Stimulated activated CD4-positive, alpha-beta T cell treated with anti-CD3 and anti-CD28 coated beads, Interleukin-4, amount 100 ng/mL, for 1 hour (primary cell): ENCODE measurements at places on chromosomes 16 and 17.

GRCh38 chr17:35289222-35289621 is 46.4 kb downstream of the SLFN5 start:
- no peak for DNase-seq

- no peak for DNase-seq
Measured at GRCh38 chr16:12468552-12468951, 335.1 kb downstream of the CPPED1 start.

- no peak for DNase-seq
Measured at GRCh38 chr17:45048795-45049563, 2.5 kb downstream of the DCAKD start.

GRCh38 chr17:63760771-63761539 is 12.4 kb downstream of the CCDC47 start:
- DNase-seq, result no peak

GRCh38 chr17:42428141-42428944 is 5.3 kb upstream of the CAVIN1 start:
- no peak for DNase-seq

DNA sequence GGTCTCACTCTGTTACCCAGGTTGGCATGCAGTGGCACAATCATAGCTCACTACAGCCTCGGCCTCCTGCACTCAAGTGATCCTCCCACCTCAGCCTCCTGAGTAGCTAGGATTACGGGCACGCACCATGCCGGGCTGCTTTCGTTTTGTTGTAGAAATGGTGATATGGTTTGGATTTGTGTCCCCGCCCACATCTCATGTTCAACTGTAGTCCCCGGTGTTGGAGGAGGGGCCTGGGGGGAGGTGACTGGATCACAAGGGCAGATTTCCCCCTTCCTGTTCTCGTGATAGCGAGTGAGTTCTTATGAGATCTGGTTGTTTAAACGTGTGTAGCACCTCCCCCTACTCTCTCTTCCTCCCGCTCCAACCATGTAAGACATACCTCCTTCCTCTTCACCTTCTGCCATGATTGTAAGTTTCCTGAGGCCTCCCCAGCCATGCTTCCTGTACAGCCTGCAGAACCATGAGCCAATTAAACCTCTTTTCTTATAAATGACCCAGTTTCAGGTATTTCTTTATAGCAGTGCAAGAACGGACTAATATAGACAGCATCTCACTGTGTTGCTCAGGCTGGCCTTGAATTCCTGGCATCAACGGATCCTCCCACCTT is 6.0 kb downstream of the PDZD9 start:
- no peak for DNase-seq

DNA sequence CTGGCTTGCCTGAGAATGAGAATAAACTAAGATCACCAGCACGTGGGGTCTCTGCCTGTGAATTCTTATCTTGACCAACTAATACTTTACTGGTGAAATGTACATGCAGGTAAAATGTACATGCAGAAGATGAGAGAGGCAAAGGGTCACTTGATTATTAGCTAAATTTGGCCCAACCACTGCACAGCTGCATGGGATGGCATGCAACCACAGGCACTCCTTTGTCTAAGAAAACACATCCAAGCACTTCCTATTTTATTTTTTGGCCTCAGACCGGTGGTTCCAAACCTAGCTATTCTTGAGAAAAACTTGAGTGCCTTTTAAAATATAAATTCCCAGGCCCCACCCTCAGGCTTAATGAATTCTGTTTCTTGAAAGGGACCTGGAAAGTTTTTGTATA is 77.9 kb downstream of the SYCE1L start:
- DNase-seq, result no peak

DNA sequence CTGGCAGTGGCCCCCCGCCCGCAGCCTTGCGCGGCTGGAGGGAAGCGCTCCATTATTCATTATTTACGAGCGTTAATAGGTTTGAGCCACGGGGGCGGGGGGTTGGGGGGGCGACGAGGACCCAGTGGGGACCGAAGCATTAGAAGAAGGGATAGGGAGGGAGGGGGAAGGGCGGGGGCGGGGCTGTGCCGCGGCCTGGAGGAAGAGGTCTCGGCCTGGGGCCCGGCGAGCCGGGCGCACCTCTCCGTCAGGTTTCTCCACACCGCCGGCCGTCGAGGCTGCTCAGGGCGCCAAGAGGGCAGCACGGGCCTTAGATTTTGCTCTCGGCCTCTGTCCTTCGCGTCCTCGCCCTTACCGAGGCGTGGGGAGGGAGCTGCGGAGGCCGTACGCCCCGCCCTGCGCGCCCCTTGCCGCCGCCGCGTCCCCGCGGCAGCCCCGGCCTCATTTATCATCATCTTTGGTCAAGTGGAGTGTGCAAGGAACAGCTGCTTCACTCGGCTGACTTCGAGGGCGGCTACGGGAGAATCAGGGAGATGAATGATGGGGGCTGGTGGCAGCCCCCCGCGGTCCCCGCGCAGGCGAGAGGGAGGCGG is 54.2 kb downstream of the SREBF1 start:
- DNase-seq, result no peak

DNA sequence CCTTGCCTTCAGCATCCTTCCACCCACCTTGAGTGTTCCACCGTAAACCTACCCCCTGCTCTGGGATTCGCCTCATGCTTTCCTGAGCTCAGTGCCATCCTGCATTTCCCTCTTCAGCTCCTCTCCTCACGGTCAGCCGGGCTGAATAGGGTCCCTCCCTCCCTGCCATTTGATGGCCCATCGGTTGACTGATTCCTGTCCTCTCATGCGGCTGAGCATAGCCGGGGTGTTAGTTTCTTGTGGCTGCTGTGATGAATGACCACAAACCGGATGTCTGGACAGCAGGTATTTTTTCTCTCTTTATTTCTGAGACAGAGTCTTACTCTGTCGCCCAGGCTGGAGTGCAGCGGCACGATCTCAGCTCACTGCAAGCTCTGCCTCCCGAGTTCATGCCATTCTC is 44.1 kb upstream of the MGAT5B start:
- no peak for DNase-seq

- no peak for DNase-seq
Measured at GRCh38 chr17:8066841-8067775, 20.4 kb downstream of the ALOX12B start.

DNA sequence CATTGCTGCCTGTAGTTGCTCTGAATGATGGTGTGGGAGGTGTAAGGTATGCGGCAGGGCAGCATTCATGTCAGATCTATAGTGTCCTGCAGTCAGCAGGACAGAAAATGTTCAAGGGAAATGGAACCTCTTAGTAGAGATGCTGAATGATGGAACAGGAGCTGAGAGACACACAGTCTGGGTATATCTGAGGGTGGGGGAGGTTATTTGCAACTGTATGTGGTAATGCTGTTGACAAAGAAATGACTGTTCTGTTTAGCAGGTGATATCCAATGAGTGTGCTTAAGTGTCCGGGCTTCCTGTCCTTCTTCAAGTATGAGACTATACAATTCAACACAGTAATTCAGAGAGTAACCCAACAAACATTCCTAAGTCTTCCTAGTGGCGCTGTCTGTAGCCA is 46.6 kb downstream of the STH start:
- no peak for DNase-seq

DNA sequence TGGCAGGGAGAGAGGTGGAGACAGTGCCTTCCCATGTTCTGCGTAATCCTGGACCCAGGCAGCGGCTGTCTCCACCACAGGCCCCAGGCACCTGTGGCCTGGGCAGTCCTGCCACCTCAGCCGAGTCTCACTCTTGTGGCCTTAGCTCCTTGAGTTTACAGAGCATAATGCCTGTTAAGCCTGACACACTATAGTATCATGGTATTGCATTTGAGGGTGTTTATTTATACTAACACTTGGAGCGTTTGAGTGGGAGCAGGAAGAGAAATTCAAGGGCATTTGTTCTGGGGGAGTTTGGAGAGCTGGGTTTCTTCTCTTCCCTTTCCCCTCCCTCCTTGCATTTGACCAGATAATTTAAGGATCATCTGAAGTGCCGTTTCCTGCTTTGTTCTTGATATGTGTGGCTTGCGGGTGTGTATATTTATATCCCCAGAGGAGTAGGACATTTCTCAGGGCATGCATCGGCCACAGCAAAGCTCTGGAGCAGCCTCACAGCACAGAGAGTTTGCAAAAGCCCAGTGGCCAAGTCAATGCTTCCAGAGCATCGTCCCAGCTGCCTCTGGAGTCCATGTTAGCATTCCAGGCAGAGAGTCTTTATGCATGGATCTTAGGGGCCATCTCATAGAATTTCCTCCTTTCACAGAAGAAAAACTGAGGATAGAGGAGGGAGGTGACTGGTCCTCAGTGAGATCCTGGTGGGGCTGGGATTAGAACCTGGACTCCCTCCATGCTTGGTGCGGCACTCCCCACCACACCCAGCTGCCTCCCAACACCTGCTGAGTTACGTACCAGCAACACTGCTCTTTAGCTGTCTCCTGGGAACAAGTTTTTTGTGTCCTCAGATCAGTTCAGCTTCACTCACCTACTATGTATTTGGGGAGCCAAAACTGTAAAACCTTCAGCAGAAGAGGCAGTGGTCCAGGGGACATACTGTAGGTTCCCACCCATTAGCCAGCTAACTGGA is 222.8 kb downstream of the CCDC182 start:
- no peak for DNase-seq

GRCh38 chr17:6643451-6644125 is 2.7 kb downstream of the TXNDC17 start:
- no peak for DNase-seq

DNA sequence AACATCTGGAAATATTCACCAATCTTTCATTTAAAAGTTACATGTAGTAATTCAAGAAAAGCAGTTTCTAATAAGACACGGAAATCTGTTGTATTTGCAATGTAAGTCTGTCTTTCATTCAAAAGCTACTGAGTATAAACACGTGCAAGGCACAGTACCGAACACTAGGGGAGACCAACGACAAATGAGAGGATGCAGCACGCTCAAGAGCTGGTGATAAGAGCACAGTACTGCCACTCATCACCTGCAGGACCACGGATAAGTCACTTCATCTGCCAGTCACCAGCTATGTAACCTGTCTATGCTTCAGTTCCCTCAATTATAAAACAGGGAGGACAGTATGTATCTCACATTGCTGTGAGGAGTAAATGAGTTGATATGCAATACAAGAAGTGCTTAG is 67.1 kb downstream of the CLEC18A start:
- peak; percentile 12 for DNase-seq

DNA sequence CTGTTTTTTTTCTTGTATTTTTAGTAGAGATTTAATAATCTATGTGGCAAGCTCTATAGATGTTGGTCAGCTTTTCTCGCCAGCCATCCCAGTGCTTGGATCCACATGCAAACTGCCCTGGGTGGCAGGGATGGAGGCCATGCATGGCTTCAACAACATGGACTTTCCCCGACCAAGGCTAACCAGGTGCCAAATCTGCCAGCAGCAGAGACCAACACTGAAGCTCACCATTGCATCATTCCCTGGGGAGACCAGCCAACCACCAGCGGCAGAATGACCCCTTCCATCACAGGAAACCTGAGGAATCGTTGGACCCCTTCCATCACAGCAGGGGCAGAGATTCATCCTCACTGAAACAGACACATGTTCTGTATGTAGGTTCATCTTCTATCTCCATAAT is 27.7 kb upstream of the ERCC4 start:
- DNase-seq, result no peak

- no peak for DNase-seq
Measured at GRCh38 chr17:1558401-1558800, 4.2 kb downstream of the PITPNA start.

DNA sequence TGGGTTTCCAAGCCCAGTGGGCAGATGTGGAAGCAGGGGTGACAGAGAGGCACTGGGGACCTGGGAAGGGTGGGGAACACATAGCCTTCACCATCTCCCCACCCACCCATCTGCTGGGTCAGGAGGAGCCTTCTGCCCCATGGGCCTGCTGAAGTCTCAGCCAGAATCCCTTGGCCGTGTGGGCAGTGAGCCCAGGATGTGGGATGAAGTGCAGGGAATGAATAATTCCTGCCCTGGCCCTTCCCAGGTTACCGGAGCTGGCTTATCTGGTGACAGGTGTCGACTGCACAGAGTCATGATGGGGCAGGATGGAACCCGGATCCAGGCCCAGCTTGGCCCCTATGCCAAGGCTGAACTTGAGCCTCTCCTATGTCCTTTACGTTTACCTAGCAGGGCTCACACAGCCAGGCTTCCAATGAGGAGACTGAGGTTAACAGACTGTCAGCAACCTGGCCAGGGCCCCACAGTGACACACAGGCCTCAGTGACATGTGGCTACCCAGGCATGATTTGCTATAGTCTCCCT is 17.5 kb downstream of the ATP2A3 start:
- DNase-seq, result no peak

GRCh38 chr17:41391535-41391934 is 5.9 kb downstream of the KRT31 start:
- DNase-seq, result no peak

DNA sequence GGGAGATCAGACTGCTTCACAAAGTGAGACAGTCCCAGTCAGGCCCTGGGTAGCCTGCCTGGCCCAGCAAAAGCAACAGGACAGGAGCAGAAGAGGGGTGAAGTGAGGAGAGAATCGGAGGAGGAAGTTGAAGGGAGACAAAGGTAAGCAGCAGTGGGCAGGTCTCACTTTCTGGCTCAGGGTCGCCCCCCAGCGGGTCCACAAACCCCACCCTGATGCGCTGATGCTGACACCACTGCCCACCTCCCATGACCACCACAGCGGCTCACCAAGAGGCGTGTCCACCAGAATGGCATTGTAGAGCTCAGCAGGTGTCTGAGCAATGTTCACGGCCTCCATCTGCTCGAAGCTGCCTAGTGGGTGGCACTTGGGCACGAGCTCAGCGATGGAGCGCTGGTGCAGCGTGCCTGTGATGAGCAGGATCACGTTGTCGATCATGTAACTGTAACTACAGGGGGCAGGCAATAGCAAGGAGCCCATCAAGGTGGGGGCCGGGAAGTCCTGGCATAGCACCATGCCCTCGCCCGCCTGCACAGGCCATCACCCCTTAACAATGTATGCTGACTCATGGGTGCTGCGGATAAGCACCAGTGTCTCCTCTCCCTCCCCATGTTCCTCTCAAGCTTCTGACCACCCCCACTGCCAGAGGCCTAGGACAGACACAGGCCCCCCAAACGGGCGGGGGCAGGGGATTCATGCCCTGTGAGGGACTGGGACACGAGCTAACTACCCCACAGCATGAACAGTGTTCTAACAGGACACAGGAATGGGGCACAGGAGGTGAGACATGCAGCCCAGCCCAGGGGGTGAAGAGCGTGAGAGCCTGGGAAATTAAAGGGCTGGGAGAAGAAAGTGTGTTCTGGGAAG is 13.6 kb downstream of the HSD11B2 start:
- DNase-seq, result no peak

- DNase-seq, result no peak
Measured at GRCh38 chr17:47184681-47185080, 4.4 kb downstream of the CDC27 start.

DNA sequence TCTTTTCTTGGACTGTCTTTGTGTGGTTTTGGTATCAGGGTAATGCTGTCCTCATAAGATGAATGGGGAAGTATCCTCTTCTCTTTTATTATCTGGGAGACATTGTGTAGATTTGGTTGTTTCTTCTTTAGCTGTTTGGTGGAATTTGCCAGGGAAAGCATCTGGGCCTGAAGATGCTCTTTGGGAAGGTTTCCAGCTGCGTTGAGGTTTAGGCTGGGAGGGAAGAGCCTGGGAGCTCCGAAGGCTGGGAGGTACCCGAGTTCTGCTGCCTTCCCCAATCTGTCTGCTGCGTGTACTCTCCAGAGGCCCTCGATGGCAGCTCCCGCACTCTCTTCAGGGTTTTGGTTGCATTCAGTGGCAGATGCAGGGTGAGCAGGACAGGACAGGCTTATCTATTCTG is 25.6 kb upstream of the CRISPLD2 start:
- no peak for DNase-seq
